ENCODE measurements at places on chromosomes 11 and 22.

DNA sequence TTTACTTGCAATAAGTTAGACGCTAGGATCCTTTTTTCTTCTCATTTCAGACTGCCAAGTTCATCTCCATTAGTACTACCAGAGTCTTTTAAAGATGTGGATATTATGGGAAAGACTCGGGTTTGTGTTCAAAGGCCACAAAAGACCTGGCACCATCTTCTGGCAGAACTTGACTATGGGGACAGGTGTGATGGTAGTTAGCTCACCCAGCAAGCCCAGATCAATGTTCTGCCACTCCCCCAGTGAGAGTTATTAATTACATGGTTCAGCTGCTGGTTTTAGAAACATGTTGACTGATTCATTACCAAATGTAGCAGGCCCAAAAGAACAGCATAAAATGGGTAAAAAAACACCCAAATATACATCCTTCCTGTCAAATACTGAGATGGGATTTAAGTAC is 333.5 kb upstream of the PITPNB start:
- DNase-seq, result no peak

DNA sequence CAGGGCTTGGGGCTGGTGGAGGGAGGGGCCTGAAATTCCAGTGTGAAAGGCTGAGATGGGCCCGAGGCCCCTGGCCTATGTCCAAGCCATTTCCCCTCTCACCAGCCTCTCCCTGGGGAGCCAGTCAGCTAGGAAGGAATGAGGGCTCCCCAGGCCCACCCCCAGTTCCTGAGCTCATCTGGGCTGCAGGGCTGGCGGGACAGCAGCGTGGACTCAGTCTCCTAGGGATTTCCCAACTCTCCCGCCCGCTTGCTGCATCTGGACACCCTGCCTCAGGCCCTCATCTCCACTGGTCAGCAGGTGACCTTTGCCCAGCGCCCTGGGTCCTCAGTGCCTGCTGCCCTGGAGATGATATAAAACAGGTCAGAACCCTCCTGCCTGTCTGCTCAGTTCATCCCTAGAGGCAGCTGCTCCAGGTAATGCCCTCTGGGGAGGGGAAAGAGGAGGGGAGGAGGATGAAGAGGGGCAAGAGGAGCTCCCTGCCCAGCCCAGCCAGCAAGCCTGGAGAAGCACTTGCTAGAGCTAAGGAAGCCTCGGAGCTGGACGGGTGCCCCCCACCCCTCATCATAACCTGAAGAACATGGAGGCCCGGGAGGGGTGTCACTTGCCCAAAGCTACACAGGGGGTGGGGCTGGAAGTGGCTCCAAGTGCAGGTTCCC is at the start of gene APOC3:
Gene APOC3 (plus strand): TSS at position 383 of the 659 bp plus-strand sequence. CDS start 676 bp downstream, outside the sequence.
- DNase-seq, result no peak

- DNase-seq, result peak; percentile 60
Observed at GRCh38 chr11:85941380-85941973, 86.3 kb downstream of the CCDC83 start.

- DNase-seq, result no peak
Observed at GRCh38 chr22:31922534-31922933, 21.8 kb upstream of the YWHAH start.

- no peak for DNase-seq
Observed at GRCh38 chr11:100727410-100727809, 40.3 kb downstream of the ARHGAP42 start.

DNA sequence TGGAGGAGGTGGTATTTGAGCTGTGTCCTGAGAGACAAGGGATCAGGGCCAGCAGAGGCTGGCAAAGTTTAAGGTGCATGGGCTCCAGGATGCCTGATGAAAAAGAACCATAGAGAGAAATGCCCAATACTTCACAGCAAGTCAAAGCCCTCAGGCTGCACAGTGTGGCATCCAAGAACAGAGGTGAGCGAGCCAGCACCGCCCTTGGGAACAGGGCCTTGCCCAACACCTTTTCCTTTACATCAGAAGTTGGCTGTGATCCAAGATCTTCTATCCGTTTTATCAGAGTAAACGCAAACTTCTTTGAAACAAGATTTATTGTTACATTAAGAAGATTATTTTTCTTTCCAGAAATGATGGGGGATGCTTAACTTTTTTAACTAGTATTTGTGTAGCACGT is 1.4 kb downstream of the B3GNT6 start:
- DNase-seq, result no peak

DNA sequence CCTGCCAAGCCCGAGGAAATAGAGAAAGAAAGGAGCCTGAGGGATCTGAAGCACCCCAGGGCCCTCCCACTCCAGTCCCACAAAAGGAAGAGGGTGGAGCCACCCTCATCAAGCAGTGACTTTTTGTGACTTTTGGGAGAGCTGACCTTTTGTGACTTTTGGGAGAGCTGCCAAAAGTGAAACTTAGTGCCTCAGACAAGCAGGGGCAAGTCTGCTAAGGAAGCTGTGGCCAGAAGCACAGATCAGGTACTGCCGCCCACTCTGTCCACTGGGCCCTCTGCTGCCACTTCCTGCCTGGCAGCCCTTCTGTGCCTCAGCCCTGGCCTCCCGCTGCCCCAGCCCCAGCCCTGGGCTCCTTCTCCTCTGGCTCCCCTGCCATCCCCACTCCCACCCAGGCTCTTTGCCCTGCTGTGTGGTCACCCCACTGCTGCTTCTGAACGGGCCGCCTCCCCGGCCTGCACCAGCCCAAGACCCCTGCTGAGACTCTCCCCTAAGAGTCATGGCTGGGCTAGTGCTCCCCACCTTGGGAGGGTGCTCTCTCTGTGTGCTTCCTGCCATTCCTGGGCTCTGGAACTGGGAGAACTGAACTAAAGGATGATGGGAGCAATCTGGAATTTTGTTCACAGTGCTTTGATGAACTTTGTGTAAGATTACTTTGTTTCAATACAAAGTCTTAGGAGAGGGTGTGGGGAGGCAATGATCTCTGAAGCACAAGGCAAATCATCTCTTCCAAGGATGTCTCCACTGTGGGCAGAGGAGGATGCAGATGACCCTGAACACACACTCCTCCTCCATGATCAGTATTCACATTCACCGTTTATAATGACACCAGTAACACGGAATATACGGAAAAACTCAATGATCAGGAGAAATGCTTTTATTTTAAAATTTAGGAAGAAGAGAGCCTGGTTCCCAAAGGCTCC is at the start of gene APOBEC3H:
Gene APOBEC3H (plus strand): TSS at position 147 of the 923 bp plus-strand sequence. CDS start 3,035 bp downstream, outside the sequence.
- DNase-seq, result peak; percentile 16

DNA sequence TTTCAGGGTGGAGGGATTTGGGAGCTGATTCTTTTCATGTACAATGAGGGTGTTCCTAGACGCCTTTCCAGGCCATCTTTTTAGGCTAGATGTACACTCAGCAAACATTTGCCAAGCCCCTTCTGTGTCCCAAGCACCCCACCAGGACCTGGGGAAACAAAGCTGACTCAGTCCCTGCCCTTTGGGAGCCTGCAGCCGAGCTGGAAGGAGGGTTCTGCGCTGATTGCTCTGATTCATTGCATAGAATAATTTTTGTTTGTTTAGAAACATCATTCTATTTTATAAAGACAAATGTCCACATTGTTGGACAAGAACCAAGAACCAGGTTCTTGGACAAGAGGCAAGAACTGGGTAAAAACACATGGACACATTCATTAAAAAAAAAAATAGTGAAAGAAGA is 16.7 kb downstream of the TP53AIP1 start:
- no peak for DNase-seq

DNA sequence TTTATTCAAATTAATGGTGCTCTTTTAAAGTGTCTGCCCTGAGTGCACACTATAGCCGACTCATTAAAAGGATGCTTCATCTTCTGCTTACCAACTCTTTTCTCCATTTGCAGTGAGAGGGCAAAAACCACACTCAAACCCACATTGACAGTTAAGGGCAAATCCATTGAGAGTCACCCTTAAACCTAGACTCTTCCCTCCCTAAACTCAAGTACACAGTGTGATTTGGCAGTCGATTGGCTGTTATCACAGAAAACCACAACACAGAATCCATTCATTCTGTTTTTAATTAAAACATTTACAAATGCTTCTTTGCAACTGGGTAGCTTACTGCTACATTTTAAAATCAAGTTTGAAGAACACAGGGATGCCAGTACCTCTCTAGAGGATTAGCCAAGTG is 120.0 kb downstream of the CADM1 start:
- DNase-seq, result no peak

DNA sequence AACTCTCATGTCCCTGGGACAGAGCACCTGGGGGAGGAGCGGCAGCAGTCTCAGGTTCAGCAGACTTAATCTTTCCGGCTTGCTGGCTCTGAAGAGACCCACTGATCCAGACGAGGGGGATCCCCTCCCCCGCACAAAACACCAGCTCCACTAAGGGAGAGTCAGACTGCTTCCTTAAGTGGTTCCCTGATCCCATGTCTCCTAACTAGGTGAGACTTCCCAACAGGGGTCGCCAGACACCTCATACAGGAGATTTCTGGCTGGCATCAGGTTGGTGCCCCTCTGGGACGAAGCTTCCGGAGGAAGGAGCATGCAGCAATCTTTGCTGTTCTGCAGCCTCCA is 157.2 kb upstream of the TMEM45B start:
- DNase-seq, result no peak

GRCh38 chr11:11261629-11262028 is 91.4 kb downstream of the CSNK2A3 start:
- no peak for DNase-seq

DNA sequence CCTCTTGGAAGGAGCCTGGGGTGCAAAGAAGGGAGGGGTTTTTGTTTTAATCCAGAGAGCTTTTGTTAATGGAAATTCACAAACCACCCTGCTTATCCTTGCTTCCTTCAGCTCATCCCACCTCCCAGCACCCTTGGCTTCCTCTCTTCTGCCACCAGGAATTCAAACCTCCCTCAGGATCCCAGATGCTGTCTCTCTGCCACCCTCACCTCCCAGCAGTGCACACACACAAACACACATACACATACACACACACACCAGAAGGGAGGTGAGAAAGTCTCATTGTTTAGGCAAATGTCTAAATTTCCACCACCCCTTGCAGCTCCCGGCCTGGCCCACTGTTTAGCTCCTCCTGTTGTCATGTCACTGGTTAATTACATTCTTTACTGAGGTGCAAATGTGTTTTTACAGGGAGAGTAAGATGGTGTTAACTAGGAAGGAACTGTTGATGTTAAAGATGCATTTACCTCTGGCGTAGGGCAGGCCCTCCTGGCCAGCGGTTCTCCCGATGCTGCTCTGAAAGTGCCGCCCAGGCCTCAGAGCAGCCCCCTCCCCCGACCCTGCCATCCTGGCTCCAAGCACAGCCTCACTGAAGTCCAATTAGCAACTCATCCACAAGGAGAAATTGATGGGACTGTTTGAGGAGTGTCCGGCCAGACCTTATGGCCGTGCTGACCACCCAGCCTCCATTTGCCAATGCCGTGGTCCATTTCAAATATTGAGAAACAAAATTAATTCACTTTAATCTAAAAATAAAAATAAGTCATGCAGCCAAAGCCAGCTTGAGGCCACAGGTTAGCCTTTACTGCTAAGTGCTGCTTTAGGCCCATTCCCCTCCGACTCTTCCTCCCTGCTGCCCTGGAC is 165.4 kb downstream of the FEZ1 start:
- DNase-seq, result no peak

GRCh38 chr11:94243571-94244515 is 60.5 kb upstream of the IZUMO1R start:
- no peak for DNase-seq

DNA sequence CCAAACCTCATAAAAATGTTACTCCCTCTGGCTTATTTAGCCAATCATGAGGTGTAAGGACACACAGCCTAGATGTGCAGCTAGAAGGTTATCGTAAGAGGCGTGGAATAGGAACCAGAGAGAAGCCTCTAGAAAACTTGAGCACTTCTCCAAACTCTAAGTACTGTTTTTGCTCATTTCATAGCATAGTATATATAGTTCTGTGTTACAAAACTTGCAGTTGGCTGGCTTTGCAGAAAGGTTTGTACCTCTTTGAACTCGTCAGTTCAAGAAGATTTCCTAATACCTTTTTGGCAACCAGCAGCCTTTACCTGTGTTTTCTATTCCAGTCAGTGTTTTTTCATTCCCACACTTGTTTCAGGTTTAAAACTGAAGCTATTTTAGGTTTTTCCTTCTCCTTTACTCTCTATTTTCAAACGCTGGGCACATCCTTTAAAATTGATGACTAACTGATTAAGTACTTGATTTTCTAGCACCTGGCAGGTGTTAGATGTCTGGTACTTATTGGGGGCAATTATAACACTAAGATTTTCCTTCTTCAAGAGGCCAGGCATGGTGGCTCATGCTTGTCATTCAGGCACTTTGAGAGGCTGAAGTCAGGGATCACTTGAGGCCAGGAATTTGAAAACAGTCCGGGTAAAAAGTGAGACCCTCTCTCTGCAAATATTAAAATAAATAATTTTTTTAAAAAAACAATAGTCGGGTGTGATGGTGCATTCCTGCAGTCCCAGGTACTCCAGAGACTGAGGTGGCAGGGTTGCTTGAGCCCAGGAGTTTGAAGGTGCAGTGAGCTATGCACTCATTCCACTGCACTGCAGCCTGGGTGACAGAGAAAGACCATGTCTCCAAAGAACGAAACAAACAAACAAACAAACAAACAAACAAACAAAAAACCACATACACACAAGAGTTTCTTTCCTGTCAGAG is 125.2 kb downstream of the LRRC4C start:
- no peak for DNase-seq

- no peak for DNase-seq
Observed at GRCh38 chr11:11814614-11815452, 26.9 kb upstream of the USP47 start.

GRCh38 chr22:46011627-46012181 is 34.7 kb upstream of the WNT7B start:
- no peak for DNase-seq

DNA sequence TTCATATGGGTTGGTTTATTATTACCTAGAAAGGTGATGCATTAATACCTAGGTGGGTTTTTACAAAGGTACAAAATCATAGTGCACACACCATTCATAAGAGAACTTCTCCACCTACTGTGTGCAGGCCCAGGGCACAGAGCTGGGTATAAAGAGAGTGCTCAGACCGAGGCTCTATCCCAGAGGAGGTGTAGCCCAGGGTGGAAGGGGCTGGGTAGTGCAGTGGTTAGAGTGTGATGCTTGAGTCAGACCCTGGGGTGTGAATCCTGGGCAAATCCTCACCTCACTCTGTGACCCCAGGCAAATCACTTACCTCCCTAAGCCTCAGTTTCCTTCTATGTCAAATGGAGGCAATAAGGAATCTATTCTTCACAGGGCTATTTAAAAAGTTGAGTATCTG is 32.2 kb downstream of the PARVG start:
- DNase-seq, result no peak

GRCh38 chr11:76654298-76654851 is 16.2 kb downstream of the LRRC32 start:
- no peak for DNase-seq

DNA sequence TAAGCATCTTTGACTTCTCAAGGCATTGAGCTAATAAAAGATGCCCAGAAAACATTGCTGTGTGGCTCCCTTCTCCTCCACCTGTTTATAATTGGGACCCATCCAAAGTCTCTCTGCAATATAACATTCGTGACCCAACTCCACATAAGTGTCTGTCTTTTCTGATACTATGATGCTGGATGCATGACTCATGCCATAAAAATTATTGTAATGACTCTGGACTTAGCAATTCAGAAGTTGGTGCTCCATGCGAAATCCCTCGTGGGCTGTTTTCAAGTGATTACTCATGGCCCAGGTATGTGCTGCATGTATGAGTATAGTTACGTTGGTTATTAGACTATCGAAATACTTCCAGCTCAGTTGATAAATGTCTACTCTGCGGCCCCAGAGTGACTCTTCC is 11.7 kb downstream of the FJX1 start:
- no peak for DNase-seq
